ENCODE measurements at places on chromosomes 2 and 18. TPM values are rescaled to one million over a fixed set of nuclear protein-coding genes. Genes with fewer than 3 reads are reported as not detected.

Gene PMS1
- 64.1 TPM for polyA plus RNA-seq

Gene DBI
- 893 TPM for polyA plus RNA-seq

Gene SCN3A
- polyA plus RNA-seq, result not detected

Gene ZNF396
- polyA plus RNA-seq, result 0.36 TPM

Gene C2orf66
- not detected for polyA plus RNA-seq

- no peak for DNase-seq
Observed at GRCh38 chr2:71181316-71181715, 45.6 kb downstream of the PAIP2B start.

DNA sequence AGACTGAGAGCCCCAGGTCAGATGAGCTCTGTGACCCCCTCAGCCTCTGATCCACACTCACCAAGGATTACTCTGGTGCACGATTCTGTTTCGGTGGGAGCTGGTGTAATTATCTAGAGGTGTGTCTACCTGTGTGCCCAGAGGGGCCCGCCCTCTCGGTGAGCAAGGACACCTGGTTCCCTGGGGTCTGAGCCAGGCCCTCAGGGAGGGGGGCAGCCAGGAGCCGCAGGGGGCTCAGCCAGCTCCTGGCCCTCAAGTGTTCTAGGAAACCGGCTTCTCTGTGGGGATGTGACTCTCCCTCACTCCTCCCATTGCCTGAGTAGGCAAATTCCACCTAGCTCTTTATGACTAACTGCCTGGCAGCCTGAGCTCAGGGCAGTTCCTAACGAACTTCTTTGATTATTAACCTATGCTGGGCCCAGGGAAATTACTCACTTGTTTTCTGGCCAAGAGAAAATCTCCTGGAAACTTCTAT, 17.4 kb downstream of the AGAP1 start:
- DNase-seq, result no peak

Gene FZD7
- 188 TPM for polyA plus RNA-seq

DNA sequence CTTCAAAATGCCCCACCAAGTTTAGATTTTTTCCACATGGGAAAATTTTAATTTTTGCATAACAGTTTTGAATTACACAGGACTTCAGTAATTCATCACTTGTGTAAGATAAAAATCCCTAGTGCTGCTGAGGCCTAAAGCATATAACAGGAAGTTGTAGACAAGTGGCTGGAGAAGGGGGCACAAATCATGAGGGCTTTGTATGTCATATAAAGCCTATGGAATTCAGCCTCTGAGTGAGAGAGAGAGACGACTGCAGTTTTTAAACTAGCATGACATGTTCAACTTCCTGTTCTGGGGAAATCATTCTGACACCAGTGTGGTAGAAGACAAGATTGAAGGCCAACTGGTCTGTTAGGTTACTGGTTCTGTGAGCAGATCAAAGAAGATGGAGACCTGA, 187.3 kb upstream of the CHST9 start:
- no peak for DNase-seq

DNA sequence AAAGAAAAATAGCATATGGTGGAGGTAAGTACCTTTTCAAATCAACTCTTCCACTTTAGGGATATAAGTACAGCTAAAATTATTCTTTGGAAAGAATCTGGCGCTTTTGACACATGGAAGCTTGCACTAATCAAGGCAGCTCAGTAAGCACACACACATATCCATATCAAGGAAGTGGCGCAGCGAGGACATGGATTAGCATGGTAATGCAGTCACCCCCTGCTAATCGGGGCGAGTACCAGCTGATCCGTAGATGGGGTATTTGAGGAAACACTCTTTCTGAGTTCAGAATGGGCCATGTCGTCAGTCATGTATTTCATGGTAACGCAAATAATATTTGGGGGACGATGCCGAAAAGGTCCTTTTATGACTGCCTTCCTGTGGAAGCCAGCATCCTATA, 245.3 kb downstream of the GBX2 start:
- no peak for DNase-seq

Gene SH3YL1
- polyA plus RNA-seq, result 35.6 TPM

DNA sequence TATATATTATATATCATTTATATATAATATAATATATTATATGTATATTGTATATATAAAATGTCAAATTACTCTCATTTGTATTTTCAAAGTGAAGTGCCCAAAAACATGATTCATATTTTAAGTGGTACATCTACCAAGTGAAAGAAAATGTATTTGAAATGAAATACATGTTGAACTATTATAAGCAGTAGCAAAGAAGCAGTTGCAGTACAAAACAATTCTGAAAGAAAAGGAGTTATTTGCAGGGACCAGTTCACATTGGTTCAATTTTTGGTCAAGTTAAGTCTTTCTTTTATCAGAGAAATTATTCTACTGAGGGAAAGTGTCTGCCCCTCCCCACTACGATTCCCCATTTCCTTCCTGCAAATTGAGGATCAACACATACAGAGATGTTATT, 51.9 kb downstream of the APLF start:
- DNase-seq, result no peak
